ENCODE measurements at places on chromosomes 2 and 18. TPM values are rescaled to one million over a fixed set of nuclear protein-coding genes. Genes with fewer than 3 reads are reported as not detected.

TNFRSF11A gene
- 9.5 TPM for total RNA-seq

FSHR gene
- not detected for total RNA-seq

CDH2 gene
- 43.1 TPM for total RNA-seq

CRYGC gene
- not detected for total RNA-seq

CGREF1 gene
- total RNA-seq: 7.8 TPM

CNNM3 gene
- 13.0 TPM for total RNA-seq

ALPG gene
- total RNA-seq: 0.33 TPM
